ENCODE measurements at places on chromosomes 5 and 9. TPM values are rescaled to one million over a fixed set of nuclear protein-coding genes. Genes with fewer than 3 reads are reported as not detected.

GRCh38 chr9:94017939-94018531 lies 62.9 kb upstream of the BARX1 start:
- no peak for DNase-seq

GRCh38 chr5:154221371-154221896 lies 30.9 kb downstream of the GALNT10 start:
- DNase-seq, result no peak

DNA sequence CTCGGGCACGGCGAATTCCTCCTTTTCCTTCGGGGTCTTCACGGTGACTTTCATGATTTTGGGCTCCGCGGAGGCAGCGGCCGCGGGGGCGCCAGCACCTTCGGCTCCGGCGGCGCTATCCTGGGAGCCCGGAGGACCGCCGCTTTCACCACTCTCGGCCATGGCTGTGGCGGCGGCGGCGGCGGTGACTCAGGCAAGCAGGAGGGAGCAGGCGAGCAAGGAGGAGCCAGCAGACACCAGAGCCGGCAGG lies 315 bp downstream of the UBQLN1 start:
- DNase-seq, result peak; percentile 86

DNA sequence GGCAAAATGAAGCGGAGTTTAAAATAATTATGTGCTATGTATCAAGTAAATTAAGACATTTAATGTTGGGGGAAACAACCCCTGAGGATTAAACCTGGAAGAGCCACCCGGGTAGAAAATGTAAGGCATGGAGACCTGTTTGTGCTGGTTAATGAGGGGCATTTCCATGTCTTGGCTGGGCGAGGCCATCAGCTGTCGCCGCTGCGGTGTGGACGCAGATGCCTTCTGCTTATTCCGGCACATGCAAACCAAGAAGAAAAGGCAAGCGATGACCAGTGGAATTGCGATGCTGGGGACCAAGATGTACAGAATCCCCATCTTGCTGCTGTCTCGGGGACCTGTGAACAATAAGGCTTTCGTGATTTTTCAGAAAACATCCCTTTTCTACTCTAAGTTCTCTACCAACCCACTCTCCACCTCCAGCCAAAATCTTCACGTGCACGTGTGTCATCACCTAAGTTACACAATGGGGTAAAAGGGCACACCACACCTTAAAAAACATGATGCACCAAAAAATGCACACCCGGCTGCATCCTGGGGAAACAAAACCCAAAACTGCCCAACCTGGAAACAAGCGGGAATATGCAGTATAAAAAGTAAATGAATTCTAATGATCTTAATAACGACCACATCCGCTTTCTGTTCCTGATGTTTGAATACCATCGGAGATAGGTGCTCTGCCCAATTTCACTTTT lies 223.5 kb downstream of the ROR2 start:
- DNase-seq, result no peak

GRCh38 chr5:115439042-115439441 lies 105.5 kb downstream of the FEM1C start:
- no peak for DNase-seq

DNA sequence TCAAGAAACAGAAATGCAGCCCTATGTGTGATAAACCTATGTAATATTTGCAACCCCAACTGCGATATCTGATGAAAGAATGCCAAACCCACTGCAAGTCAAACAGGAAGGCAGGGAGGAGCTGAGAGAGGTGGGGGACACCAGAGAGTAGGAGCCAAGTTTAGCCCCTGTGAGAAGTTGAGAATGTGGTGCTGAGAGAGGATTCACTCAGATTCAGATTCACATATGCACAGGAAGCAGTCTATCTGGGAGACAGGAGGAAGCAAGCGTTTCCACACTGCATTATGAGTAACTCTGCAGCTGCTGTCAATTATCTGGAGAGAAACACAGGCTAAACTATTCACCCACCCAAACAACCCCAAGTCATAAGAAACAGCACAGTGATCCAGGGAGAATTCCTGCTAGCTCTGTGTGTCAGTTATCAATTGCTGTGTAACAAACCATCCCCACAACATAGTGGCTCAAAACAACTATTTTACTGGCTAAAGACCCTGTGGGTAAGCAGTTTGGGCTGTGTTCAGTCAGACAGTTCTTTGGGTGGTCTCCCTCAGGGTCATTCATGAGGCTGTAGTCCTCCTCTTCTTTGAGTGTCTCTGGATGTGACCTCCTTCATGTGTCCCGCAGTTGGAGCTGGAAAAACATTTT lies 161.9 kb upstream of the RAI14 start:
- no peak for DNase-seq

- DNase-seq, result no peak
These were observed 12.5 kb downstream of the KCNT1 start for GRCh38 chr9:135714242-135715055.

GKAP1 gene
- total RNA-seq, result 4.3 TPM

PIP5KL1 gene
- 6.8 TPM for total RNA-seq

DNA sequence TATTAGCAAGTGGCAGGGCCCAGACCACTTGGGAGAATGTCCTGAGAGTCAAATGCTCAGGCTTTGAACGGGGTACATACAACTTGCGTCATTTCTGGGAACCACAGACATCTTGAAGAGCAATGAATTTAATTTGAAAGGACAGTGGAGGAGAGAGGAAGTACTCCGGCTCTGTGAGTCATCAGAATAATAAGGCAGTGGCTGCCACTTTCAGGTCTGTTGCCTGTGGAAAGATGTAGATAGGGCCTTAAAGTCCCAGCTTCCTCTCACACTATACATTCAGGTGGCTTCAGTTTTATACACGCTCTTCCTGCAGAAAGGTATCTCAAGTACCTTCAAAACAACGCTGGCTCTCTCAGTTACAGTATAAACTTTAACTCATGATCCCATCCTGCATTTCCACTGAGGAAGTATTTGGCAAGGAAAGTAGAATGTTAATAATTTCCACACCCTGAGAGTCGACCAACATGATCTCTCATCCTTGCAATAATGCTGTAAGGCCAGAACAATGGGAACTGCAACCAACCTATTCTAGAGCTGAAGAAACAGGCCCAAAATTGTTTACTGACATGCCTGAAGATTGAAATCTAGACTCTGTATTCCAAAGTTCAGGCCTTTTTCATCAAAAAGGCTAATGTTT lies 6.8 kb upstream of the PRUNE2 start:
- DNase-seq, result no peak

F12 gene
- 2.2 TPM for total RNA-seq

ST8SIA4 gene
- total RNA-seq, result 21.2 TPM

DNA sequence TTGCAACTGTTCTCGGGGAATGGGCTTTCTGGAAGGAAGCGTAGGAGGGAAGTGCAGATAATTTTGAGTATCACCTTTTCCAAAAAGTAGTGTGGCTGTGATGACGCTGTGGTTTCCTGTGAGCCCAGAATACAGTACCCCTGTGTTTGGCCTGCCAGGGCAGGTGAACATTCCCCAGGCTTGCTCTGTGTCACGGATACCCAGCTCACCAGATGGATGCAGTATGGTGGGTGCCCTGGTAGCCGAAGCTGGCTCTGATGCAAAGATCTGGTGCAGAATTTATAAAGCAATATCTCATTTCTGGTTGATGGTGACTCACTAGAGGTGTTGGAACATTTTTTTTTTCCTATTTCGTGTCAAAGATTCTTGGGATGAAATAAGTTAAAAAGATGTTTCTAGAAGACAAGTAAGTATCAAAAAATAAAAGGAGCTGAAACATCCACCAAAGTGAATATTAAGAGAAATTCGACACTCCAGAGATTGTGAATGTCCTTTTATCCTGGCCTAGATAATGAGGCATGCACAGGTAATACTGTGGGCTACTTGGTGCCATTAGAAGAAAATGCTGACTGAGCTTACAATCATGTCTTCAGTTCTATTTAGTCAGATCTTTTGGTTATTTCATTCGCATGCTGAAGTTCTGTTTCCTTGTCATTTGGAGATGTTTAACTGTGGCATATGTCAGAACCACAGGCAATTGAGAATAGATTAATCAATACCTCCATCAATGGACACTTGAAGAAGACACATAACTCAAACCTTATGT lies 200.1 kb downstream of the GADD45G start:
- no peak for DNase-seq

- no peak for DNase-seq
These were observed 78.9 kb upstream of the PAPPA start for GRCh38 chr9:116074658-116075057.

- no peak for DNase-seq
These were observed 52.3 kb downstream of the WDR36 start for GRCh38 chr5:111144352-111144930.

GRCh38 chr5:151005950-151006576 lies 14.3 kb upstream of the GPX3 start:
- DNase-seq, result no peak

Data from activated naive CD4-positive, alpha-beta T cell treated with anti-CD3 and anti-CD28 coated beads, Interleukin-2, amount 50 U/mL, for 72 hours (primary cell).